ENCODE measurements at places on chromosomes 4 and X. TPM values are rescaled to one million over a fixed set of nuclear protein-coding genes. Genes with fewer than 3 reads are reported as not detected.

GRCh38 chr4:185019456-185020292 lies 1.4 kb downstream of the HELT start:
- H3K4me1 ChIP-seq, result peaks cover 19% of the 10 kb centered on the region
- no peak overlapping the region for H3K4me3 ChIP-seq
- no peaks in the 10 kb centered on the region for H3K36me3 ChIP-seq
- no peaks in the 10 kb centered on the region for H3K27me3 ChIP-seq
- H3K27ac ChIP-seq, result no peak overlapping the region

- H3K4me3 ChIP-seq, result no peak overlapping the region
- DNase-seq, result no peak
- no peaks in the 10 kb centered on the region for H3K27me3 ChIP-seq
- H3K27ac ChIP-seq, result no peak overlapping the region
Measured at GRCh38 chr4:119977076-119977940, 89.3 kb downstream of the MAD2L1 start.

GRCh38 chrX:23952984-23953907 lies 45.4 kb downstream of the CXorf58 start:
- no peak for DNase-seq
- H3K4me3 ChIP-seq, result no peak overlapping the region
- no peaks in the 10 kb centered on the region for H3K36me3 ChIP-seq

DNA sequence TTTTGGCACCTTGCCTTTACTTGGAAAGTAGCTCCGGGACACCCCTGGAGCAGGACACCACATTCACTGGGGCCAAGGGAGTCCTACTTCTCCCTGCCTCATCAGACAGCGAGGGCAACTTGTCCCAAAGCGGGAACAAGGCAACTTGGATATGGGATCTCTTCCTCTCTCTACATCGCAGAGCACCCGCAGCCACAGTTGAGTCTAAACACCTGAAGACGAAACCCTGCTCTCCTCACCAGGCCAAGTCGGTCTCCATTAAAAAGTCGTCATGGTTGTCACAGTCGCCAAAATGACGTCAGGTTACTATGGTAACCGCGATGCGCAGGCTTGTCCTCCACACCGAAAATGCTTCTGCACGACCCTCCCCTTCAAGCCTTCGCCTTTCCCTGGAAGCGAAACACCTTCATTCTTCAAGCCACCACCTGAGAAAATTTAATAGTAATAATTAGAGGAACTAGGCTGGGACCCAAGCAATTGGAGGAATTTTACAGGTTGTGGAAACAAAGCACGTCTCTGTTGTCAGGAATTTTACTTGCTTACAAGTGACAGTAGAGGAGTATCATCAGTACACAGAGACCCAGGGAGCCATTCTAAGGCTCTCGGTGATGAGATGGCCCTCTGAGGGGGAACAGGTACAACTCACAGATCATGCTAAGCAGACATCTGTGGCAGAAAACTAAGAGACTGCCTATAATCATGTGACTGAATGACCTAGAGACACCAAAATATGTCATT lies 30.5 kb upstream of the TCEAL4 start:
- no peaks in the 10 kb centered on the region for H3K27me3 ChIP-seq
- H3K4me1 ChIP-seq, result no peaks in the 10 kb centered on the region
- H3K36me3 ChIP-seq, result no peaks in the 10 kb centered on the region
- H3K27ac ChIP-seq, result no peak overlapping the region

GRCh38 chrX:150615356-150615755 lies 46.9 kb downstream of the MTM1 start:
- H3K27ac ChIP-seq, result no peak overlapping the region
- no peak for DNase-seq
- H3K4me1 ChIP-seq, result no peaks in the 10 kb centered on the region
- H3K27me3 ChIP-seq, result no peaks in the 10 kb centered on the region
- no peaks in the 10 kb centered on the region for H3K36me3 ChIP-seq

GRCh38 chrX:41692162-41692749 lies 3.5 kb downstream of the GPR34 start:
- H3K36me3 ChIP-seq, result no peaks in the 10 kb centered on the region
- no peaks in the 10 kb centered on the region for H3K27me3 ChIP-seq
- H3K27ac ChIP-seq, result no peak overlapping the region
- DNase-seq, result no peak
- no peak overlapping the region for H3K4me3 ChIP-seq

DNA sequence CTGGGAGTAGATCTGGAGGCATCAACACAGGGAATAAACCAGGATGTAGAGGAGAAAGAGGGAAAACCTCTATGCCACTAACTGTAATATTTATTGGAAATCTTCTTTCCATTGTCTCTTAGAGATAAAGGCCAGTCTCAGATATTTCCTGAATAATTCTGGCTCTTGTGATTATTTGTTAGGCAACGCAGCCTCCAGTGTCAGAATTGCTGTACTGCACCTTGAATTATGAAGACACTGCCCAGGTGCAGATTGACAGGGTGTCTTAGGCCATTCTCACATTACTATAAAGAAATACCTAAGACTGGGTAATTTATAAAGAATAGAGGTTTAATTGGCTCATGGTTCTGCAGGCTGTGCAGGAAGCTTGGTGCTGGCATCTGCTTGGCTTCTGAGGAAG lies 100.7 kb upstream of the ZDHHC15 start:
- no peak overlapping the region for H3K4me3 ChIP-seq
- H3K4me1 ChIP-seq, result no peaks in the 10 kb centered on the region
- H3K36me3 ChIP-seq, result no peaks in the 10 kb centered on the region

Gene JADE3
- polyA plus RNA-seq, result 23.0 TPM
